ENCODE measurements at places on chromosomes 3 and 15.

- DNase-seq: no peak
Measured at GRCh38 chr3:73469331-73469730, 155.4 kb downstream of the PDZRN3 start.

- DNase-seq: no peak
Measured at GRCh38 chr3:68802111-68802870, 130.1 kb downstream of the TAFA4 start.

DNA sequence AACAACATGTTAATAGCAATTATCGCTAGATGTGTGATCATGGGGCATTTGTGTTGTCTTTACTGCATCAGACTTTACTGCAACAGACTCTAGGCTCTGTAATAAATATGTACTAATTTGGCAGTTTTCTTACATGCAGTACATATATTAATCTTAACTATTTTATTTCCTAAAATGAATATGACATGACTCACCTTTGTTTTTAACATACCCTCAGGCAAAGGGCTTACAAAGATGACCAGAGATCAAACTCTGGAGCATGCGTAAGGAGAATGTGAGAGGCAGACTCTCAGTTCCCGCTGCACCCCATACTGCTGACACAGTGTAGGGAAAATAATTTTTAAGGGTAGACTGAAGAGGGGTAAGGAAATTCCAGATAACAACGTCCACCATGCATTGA is 7.2 kb upstream of the FAM174B start:
- no peak for DNase-seq

DNA sequence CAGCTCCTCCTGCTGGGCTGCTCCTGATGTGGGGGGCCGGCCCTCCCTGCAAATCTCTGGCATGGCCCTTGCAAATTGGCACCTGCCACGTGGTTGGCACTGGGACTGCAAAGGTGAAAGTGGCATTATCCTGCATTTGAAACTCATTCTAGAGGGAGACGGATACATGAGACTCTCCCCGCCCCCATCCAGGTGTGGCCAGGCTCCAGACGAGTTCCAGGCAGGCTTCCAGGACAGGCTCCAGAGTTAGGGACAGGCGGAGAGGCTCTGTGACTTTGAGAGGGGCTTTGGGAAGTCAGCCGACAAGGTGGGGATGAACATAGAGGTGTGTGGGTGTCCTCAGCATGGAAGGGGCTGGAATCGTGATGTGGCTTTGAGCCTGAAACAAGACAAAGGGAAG is 178.5 kb downstream of the APBA2 start:
- no peak for DNase-seq

- DNase-seq: peak; percentile 11
Measured at GRCh38 chr3:43960448-43960840, 269.7 kb downstream of the ABHD5 start.

All from fibroblast of skin of right quadriceps (primary cell).